AML-193 (cell line): ENCODE measurements at places on chromosomes 5 and 9.

- no peak for DNase-seq
Measured at GRCh38 chr9:86246752-86247161, 12.7 kb downstream of the C9orf153 start.

DNA sequence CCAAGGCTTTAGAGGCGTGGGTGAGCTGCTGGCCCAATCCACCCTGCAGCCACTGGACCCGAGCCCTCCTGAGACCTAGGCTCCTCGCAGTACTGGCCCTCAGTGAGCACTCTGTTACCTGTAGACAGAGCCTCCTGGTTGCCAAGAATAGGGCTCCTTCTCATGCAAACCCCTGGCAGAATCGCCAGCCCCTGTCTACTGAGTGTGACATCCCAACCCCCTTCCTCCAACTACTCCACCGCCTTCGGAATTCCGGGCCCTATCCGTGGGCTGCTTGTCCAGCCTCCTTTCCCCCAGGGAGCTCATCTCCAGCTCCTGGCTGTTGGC lies 23.8 kb upstream of the COL5A1 start:
- no peak for DNase-seq

DNA sequence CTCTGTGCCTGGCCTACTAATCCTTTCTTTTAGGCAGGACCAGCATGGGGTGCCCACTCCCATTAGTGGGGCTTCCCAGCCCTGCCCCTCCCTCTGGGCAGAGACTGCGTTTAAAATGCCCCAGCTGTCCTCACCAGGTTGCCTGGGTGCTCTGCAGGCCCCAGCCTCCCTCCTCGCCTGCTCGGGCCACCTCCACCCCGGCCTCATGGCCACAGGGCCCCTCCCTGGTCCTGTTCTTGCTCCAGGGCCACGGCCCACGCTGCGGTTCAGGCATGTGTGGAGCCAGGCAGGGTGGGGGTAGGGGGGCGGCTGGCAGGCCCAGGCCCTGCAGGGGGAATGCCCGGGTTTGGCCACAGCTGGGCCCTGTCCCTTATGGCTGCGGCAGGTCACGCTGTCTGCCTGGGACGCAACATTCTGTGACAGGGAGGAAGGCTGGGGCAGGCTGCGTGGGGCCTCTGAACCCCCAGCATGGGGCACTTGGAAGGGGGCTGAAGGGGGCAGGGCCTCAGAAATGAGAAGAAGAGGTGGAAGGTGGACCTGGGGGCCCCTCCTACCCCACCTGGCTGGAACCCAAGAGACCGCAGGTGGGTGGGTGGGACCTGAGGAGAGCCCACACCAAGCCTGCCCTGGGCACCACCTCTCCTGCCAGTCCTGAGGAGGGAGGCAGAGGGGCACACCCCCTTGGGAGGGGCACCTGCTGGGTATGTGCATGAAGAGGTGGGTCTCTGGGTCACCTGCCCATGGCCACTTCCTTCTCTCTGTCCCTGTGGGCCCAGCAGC lies at the start of gene LCN12:
TSS of gene LCN12 (plus strand) at position 733 of the 780 bp plus-strand sequence. CDS start 55 bp downstream, outside the sequence.
- no peak for DNase-seq

GRCh38 chr9:128208386-128208785 lies 5.2 kb downstream of the DNM1 start:
- DNase-seq: no peak

- DNase-seq: no peak
Measured at GRCh38 chr9:3676766-3677165, 151.0 kb upstream of the RFX3 start.

GRCh38 chr5:115583474-115583873 lies 18.8 kb downstream of the TICAM2 start:
- no peak for DNase-seq

- DNase-seq: peak; percentile 8
Measured at GRCh38 chr9:5714501-5715401, 85.8 kb downstream of the RIC1 start.
